NCI-H187 treated with DMSO at 0.1 percent for 48 hours (cell line): ENCODE measurements at places on chromosomes 3 and 15.

DNA sequence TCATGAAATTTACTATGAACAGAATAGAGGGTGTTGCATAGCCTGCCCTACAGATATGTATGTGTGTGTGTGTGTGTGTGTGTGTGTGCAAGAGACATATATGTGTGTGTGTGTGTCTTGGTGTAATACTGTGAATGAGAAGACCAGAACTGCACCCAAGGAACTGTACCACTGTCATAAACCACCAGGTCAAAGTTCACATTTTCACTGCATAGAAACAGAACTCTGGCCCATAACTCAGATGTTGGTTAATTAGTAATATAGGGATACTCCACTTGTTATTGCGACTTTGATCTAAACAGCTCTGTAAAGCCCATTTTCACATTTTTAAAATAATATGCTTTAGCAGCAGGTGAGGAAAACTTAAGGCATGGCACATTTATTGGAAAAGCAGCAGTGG, 111.8 kb downstream of the IGF2BP2 start:
- DNase-seq = no peak

DNA sequence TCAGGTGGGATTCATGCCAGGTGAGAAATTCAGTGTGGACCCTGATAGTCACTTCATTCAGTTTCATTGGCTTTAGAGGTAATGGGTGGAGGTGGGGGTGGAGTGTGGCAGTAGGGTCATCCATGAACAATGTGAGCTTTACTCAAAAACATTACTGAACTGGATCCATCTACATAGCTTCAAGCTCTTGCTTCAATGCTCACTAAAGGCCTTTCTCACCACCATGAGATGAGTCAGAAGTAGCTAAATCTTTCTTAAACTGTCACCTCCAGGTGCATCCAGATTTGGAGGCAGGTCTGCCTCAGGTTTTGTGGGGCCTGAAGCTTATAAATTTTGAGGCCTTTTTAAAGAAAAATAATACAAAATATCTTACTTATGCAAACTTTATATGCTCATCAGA, 363.6 kb downstream of the CHST2 start:
- DNase-seq = no peak

DNA sequence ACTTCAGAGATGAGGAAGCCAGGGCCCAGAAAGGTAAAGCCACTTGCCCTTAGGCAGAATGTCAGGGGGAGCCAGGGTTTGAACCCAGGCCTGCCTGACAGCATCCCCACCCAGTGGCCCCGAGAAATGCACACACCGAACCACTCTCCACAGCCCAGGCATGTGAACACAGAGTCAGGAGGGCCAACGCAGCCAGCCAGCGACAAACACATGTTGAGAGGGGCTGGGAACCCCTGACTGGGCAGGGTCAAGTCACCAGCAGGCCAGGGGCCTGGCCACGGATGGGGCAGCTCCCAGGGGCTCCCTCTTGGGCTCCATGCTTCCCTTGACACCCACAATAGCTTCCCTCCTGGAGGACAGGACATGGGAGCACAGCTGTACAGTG, 5.1 kb upstream of the GRIP2 start:
- DNase-seq = no peak

DNA sequence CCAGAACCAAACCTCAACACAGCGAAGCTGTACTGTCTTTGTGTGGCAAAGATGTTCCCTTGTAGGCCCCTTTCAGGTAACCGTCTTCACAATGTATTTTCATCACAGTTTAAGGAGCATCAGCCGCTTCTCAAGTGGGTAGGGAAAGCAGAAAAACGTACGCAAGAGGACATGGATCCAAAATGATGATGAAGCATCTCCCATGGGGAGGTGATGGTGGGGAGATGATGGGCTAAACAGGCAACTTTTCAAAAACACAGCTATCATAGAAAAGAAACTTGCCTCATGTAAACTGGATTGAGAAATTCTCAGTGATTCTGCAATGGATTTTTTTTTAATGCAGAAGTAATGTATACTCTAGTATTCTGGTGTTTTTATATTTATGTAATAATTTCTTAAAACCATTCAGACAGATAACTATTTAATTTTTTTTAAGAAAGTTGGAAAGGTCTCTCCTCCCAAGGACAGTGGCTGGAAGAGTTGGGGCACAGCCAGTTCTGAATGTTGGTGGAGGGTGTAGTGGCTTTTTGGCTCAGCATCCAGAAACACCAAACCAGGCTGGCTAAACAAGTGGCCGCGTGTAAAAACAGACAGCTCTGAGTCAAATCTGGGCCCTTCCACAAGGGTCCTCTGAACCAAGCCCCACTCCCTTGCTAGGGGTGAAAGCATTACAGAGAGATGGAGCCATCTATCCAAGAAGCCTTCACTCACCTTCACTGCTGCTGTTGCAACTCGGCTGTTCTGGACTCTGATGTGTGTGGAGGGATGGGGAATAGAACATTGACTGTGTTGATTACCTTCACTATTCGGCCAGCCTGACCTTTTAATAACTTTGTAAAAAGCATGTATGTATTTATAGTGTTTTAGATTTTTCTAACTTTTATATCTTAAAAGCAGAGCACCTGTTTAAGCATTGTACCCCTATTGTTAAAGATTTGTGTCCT, 60.0 kb downstream of the AAGAB start:
- no peak for DNase-seq

GRCh38 chr15:48522911-48523310, 122.6 kb downstream of the FBN1 start:
- DNase-seq = no peak

- no peak for DNase-seq
Observed at GRCh38 chr15:47349179-47349578, 368.1 kb upstream of the SEMA6D start.

DNA sequence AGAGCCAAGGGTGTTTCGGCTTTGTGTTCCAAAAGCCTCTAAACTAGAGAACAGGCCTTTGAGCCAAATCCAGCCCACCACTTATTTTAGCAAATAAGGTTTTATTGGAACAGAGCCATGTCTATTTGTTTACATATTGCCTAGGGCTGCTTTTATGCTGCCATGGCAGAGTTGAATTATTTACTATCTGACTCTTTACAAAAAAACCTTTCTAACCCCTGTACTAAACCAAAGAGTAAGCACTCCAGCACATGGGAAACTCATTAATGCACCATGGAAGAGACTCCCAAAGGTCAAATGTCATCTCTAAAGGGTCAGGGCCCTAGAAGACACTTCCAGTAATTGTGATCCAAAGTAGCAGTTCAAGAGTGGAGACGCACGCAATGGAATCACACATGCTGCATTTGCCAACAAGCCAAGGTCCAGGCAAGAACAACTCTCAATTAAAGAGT, 22.3 kb downstream of the OSBPL10 start:
- DNase-seq = no peak

GRCh38 chr3:150607267-150608065, 4.3 kb downstream of the SELENOT start:
- no peak for DNase-seq

GRCh38 chr3:94171954-94172353, 109.1 kb downstream of the NSUN3 start:
- DNase-seq = no peak

DNA sequence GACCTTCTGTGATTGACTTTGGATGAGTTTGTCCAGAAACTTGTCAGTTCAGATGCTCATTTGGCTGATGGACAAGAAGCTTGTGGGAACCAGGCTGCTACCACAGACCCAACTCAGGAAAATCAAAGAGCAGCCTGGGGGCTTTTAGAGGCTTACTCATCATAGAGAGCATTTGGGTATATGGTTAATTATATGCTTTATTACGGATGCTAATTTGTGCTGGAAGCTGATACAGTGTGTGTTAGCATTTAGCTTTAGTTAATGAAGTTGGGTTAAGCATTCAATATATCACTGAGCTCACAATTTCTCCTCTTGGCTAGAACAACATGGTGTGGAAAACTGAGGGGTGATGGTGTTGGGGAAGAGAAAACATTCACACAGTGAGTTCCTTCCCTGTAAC, 664.2 kb upstream of the CFAP20DC start:
- DNase-seq = no peak

GRCh38 chr3:1380926-1381646, 288.3 kb downstream of the CNTN6 start:
- DNase-seq = no peak

DNA sequence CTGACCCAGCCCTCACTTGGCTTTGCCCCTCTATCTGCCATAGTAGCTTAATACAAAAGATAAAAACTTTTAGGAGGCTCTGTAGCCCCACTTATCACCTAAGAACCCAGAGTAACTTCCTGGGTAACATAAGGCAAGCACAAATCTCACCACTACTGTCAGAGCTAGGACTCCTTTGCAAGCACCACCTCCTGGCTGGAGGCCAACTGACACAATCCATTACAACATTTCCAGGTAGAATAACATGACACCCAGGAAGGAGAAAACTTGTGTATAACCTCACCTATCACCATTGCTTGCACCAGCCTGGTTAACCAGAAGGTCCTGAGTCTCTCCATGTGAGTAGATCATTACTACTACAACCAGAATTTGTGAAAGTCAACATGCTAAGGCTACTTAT, 230.0 kb downstream of the TUSC7 start:
- DNase-seq = no peak

GRCh38 chr3:76997733-76998132, 42.2 kb upstream of the ROBO2 start:
- no peak for DNase-seq

DNA sequence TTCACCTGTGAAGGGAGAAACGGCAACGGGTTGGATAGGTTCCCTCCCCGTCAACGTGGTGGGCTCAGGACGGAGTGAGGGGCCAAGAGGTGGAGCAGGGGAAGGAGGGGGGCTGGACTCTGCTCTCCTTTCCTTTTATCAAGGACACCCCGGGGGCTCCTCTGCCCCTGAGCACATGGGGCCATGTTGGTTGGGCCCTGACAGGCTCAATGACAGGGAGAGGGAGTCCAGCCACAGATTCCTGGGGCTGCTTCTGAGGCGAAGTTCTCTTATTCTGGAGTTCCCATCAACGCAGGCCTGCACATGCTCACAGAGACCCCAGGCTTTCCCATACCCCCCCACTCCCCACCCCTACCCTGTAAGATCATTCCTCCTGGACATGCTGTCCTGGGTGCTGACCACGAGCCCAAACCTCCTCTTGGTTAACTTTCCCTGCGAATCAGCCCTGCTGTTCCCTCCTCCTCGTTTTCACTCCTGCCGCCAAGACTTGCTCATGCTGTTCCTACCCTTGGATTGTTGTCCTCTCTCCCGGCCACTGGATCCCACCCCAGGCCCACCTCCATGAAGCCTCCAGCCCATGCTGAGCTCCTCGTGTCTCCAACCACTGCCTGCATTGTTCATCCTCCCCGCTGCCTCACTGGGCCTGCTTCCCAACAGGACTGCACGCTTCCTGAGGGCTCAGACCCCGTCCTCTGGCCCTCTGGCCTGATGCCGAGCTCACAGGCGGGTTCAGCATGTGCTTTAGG, 61.2 kb downstream of the SENP2 start:
- DNase-seq = no peak

DNA sequence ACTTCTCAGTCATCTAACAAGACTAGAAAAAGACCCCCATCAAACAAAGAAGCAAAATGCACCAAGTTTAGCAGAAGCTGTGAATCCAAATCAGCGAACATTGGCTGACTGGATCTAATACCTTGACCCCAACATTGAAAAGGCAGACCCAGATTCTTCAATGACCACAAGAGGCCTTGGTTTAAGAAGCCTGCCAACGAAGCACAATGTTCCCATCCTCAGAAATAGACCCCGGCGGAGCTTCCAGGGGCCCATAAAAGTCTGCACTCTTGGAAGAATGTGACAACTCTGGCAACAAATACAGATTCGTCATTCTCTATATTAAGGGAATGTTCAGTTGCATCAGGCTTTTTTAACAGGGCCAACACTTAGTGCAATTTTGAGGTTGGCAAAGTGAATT, 112.8 kb upstream of the BCL6 start:
- DNase-seq = no peak

GRCh38 chr15:90211440-90212143, 10.5 kb downstream of the SEMA4B start:
- no peak for DNase-seq

- no peak for DNase-seq
Observed at GRCh38 chr3:149180057-149180573, 41.5 kb downstream of the CP start.

DNA sequence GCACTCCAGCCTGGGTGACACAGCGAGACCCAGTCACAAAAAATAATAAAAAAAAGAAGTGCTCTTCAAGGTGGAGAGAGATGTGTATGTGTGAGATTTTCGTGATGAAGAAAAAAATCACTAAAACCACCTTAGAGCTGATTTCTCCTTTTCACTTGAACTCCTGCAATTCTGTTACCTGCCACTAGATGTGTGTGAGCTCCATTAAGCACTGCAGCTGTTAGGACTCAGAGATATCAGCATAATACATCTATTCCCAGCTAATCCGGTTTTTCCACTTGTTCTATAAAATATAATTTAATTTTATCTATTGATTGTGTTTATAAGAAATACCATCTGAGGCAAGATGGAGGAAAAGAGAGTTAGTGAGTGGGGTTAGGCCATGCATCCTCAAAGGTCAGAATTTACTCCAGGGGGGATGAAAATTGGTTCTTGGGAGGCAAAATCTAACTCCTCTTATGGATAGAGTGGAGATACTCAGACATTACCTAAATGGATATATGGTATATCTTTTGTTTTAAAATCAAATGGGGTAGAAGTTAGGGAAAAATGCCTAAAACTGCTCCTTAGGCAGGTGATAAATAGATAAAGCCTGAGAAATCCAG, 152.7 kb downstream of the IL20RB start:
- DNase-seq = no peak

DNA sequence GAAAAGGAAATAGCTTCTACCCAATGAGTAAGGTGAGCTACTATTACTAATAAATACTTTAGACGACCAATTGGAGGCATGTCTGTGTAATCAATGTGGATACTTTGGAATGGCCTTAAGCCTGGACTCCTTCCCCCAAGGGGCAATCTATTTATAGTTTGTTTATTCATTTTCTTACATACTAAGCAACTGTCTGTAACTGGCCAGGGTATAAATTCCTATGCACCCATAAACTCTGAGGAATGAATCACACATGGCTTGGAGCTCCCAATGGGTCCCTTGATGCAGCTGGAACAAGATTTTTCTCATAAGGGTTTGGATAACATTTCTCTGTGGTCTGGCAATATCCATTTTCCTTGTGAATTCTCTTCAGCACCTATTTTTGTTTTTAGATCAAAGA, 506.8 kb downstream of the EDEM1 start:
- DNase-seq = no peak
